ENCODE measurements at places on chromosomes 1 and 21.
A peak's percentile ranks its signal among the peaks of the same experiment; 100 is the strongest.

GRCh38 chr21:42539342-42539741, 25.7 kb downstream of the SLC37A1 start:
- peaks cover 10% of the 10 kb centered on the region for H3K36me3 ChIP-seq
- DNase-seq: peak; percentile 48
- H3K27ac ChIP-seq: no peak overlapping the region
- no peaks in the 10 kb centered on the region for H3K27me3 ChIP-seq
- H3K4me3 ChIP-seq: no peak overlapping the region

GRCh38 chr21:37383086-37383485, 16.5 kb downstream of the DYRK1A start:
- peaks cover 95% of the 10 kb centered on the region for H3K4me1 ChIP-seq
- DNase-seq: no peak
- no peaks in the 10 kb centered on the region for H3K36me3 ChIP-seq
- no peak overlapping the region for H3K27ac ChIP-seq
- H3K4me3 ChIP-seq: no peak overlapping the region
- no peaks in the 10 kb centered on the region for H3K27me3 ChIP-seq

- no peaks in the 10 kb centered on the region for H3K36me3 ChIP-seq
- no peak for DNase-seq
- no peaks in the 10 kb centered on the region for H3K27me3 ChIP-seq
- H3K4me1 ChIP-seq: no peaks in the 10 kb centered on the region
These were observed 83.3 kb downstream of the FNBP1L start for GRCh38 chr1:93531193-93531592.

- H3K27me3 ChIP-seq: no peaks in the 10 kb centered on the region
- H3K4me3 ChIP-seq: peak overlapping the region; percentile 88
- H3K36me3 ChIP-seq: no peaks in the 10 kb centered on the region
- peak; percentile 50 for DNase-seq
- H3K4me1 ChIP-seq: peaks cover 54% of the 10 kb centered on the region
These were observed 859 bp downstream of the IFFO2 start for GRCh38 chr1:18955441-18956192.

DNA sequence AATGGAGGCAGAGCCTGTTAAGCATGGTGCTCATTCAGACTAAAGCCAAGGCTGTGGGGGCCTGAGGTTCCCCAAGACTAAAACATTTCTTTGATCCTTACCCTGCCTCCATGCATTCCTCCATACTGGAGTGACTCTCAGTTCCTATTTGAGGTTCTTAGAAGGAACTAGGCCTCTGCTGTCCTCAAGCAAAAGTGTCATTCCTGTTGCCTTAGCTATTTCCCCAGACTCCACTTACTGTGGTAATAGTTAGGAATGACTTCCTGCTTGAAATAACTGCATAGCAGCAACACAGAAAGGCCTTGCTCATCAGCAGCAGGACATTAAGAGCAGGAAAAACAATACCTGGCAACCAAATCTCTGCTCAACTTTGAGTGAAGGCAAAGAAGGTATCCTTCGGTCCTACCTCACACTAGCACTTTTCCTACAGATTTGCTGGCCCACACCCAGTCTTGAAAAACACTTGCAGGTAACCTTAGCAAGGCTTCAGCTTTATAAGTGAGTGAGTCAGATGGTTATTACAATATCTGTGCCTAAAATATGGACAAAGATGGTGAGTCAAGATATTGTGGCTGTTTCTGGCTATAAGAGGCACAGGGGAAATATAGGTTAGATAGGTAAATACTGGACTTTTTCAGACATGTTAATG, 14.8 kb downstream of the LRRC41 start:
- H3K27me3 ChIP-seq: no peaks in the 10 kb centered on the region
- H3K36me3 ChIP-seq: peaks cover 31% of the 10 kb centered on the region
- no peaks in the 10 kb centered on the region for H3K4me1 ChIP-seq
- H3K27ac ChIP-seq: peak overlapping the region; percentile 8
- DNase-seq: no peak

- H3K4me3 ChIP-seq: no peak overlapping the region
- no peaks in the 10 kb centered on the region for H3K27me3 ChIP-seq
- no peak overlapping the region for H3K27ac ChIP-seq
These were observed 74.7 kb upstream of the COL6A1 start for GRCh38 chr21:45906859-45907258.

- H3K36me3 ChIP-seq: no peaks in the 10 kb centered on the region
- H3K4me1 ChIP-seq: no peaks in the 10 kb centered on the region
- no peak overlapping the region for H3K27ac ChIP-seq
- H3K27me3 ChIP-seq: no peaks in the 10 kb centered on the region
- no peak for DNase-seq
These were observed 179.6 kb upstream of the CAMK1G start for GRCh38 chr1:209403921-209404320.

DNA sequence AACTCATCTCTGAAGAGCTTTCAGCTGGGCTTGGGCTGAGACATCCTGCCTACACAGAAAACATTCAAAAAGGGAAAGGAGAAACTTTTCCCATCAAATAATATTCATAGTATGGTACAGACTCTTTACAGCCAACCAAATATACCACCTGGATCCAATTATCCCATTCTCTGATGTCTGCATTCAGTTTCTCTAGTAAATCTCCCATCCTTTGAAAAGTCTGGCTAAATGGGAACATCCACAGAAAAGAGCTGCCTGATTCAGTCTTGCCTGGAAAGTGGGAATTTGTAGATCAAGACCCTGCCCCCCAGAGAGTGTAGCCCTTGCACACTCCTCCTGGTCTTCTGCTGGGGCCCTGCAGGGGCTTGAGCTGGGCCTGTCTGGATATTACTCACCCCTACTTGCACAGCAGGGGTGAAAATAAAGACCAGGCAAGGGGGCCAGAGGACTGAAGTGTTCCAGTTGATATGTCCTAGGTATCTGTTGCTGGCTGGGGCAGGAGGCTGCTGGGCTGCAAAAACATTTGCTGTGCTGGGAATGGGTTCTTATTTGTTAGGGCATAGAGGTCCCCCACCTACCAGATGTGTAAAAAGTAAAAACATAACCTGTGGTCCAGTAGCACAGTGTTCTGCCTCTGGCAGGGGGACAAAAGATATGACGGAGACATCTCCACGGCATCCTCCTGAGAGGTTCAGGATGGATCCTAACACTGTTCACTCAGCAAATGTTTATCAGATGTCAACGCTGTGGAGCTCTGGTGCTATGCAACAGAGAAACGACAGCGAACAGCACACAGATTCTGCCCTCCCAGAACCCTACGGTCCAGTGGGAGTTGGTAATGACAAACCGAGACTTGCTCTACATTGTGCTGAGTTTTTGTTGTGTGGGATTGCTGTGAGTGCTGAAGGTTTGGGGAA, 140.3 kb downstream of the PLXNA2 start:
- no peak overlapping the region for H3K4me3 ChIP-seq
- H3K4me1 ChIP-seq: peaks cover 12% of the 10 kb centered on the region
- DNase-seq: no peak
- H3K27ac ChIP-seq: no peak overlapping the region
- no peaks in the 10 kb centered on the region for H3K27me3 ChIP-seq

DNA sequence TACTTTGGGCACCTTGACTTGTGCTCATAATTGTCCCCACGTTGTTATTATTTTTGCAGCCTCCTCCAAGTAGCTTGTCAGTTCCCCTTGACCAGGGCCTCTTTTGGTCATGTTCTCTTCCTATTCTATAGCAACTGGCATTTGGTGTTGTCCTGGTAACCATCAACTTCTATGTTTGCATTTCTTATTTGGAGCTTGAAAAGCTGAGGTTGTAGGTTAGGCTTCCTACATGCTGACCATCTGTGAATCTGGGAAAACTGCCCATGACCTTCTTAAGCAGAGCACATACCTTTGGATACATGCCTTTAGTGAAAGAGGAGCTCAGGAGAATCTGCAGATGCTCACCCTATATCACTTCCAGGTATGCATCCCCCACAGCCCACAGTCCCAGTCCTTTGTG, 160.8 kb downstream of the HHAT start:
- no peaks in the 10 kb centered on the region for H3K27me3 ChIP-seq
- no peak for DNase-seq
- H3K4me3 ChIP-seq: no peak overlapping the region
- H3K36me3 ChIP-seq: no peaks in the 10 kb centered on the region

DNA sequence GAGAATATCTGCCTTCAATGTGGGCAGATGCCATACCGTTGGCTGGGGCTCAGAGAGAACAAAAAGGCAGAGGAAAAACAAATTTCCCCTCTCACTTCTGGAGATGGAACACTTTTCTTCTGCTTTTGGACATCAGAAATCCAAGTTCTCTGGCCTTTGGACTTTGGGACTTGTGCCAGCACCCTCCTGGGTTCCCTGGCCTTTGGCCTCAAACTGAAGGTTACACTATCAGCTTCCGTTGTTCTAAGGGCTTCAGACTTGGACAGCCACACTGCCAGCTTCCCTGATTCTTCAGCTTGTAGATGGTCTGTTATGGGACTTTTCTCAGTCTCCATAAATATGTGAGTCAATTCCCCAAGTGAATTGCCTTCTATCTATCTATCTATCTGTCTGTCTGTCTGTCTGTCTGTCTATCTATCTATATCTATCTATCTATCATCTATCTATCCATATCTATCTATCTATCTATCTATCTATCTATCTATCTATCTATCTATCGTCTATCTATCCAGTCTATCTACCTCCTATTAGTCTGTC, 778.1 kb upstream of the TMPRSS15 start:
- no peak for DNase-seq
- H3K27me3 ChIP-seq: no peaks in the 10 kb centered on the region

DNA sequence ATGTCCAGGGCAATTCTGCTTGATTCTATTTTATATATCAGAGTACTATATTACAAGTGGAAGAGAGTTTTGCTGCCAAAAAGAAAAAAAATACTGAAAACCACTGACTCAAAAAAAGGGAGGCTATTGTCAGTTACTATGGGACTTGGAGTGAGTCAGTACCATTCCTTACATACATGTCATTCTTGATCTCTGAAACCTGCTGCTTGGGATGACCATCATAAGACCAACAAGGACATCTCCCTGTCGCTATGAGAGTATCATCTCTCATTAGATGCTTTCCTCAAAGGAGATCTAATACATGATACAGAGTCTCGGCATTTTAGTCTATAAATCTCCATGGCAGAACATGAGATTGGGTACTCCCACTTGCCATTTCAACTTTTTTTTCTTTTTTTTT, 11.8 kb upstream of the INPP5B start:
- no peak overlapping the region for H3K4me3 ChIP-seq
- peaks cover 70% of the 10 kb centered on the region for H3K36me3 ChIP-seq
- H3K4me1 ChIP-seq: no peaks in the 10 kb centered on the region
- DNase-seq: no peak
- H3K27ac ChIP-seq: no peak overlapping the region

DNA sequence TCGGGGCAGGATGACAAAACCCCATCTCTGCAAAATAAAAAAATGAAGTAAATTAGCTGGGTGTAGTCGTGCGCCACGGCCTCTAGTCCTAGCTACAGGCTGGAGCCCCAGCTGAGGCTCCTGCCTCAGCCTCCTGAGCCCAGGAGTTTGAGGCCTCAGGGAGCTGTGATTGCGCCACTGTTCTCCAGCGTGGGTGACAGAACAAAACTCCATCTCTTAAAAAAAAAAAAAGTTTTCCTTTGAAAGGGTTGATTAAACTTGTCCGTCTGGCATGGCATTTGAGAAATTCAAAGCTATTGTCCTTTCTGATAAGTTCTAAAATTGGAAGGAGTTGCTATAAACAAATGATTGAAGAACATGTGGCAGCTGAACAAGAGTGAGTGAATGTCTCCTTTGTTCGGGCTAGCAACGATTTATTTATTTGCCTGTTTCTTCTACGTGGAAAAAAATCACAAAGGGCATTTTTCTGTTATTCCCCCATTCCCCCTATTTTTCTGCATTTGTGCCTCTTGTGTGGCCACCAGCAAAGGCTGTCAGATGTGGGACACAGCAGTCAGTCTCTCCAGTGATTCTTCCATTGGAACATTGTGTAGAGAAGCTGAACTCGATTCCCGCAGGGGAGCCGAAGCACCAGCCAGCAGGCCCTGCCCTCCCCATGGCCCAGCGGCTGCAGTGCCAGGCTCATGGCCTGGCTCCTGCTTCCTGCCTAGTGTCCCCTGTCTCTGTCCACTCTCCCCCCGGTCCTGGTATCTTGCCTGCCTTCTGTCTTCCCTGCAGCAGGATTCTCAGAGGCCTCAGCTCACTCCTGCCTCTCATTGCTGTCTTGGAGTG, 21.5 kb upstream of the PWP2 start:
- H3K36me3 ChIP-seq: peaks cover 53% of the 10 kb centered on the region
- H3K4me3 ChIP-seq: no peak overlapping the region
- H3K4me1 ChIP-seq: peaks cover 40% of the 10 kb centered on the region
- H3K27ac ChIP-seq: peak overlapping the region; percentile 70
